ENCODE measurements at places on chromosomes 16 and 17.

DNA sequence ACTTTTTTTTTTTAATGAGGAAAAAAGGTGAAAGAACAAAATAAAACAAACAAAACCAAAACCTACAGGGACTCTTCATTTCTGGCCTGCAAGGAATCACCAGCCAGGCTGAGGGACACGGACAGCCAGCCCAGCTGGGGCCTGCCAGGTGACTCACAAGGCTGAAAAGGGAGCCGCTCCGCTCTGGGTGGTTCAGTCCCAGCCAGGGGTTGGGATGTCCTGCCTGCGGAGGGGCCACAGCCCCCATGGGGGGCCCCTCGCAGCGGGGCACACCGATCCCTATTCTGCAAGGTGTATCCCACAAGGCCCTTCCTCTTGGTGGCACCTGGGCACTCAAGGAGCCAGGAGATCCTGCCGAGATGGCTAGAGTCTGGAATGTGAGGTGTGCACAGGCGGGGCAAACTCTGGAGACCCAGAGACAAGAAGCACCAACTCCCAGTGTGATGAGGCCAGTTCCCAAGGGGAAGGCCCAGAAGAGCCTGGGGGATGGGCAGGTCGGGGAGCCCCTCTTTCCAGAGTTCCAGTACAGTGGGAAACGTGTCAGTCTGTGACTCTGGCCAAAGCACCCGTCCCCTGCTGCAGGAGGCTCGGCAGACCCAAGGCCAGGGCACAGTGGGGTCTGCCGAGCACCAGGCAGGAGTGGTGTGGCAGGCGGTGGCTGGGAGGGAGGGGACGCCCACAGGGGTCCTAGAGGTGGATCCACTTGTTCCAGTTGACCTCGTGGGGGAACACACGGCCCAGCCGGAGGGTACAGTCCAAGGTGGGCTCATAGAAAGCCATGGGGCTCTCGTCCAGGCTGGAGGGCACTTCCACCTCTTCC is 58.9 kb downstream of the IL21R start:
- DNase-seq, result no peak

DNA sequence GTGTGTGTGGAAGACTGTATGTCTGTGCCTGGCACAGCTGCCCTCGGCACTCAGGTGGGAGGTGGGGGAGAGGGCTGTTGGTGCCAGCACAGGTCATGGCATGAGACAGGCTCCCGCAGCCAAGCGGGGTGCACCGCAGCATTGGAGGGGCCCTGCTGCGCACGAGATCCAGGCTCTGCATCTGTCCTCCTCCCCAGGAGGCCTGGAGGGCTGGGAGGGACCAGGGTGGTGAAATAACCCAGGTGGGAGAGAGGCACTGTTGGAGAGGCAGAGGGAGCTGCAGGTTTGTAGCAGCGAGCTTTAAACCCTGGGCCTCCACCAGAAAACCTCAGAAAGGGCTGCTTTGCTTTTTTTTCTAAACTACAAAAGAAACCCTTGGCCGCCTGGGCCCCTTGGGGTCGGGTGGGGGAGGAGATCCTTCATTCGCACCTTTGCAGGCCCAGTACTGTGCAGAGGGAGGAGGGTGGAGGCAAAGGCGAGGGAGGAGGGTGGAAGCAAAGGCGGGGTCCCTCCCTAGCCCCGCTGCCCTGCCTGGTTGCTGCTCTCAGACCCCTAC is 241.7 kb downstream of the SEC14L1 start:
- no peak for DNase-seq

- no peak for DNase-seq
Observed at GRCh38 chr17:8360260-8360659, 16.2 kb downstream of the KRABD2 start.

DNA sequence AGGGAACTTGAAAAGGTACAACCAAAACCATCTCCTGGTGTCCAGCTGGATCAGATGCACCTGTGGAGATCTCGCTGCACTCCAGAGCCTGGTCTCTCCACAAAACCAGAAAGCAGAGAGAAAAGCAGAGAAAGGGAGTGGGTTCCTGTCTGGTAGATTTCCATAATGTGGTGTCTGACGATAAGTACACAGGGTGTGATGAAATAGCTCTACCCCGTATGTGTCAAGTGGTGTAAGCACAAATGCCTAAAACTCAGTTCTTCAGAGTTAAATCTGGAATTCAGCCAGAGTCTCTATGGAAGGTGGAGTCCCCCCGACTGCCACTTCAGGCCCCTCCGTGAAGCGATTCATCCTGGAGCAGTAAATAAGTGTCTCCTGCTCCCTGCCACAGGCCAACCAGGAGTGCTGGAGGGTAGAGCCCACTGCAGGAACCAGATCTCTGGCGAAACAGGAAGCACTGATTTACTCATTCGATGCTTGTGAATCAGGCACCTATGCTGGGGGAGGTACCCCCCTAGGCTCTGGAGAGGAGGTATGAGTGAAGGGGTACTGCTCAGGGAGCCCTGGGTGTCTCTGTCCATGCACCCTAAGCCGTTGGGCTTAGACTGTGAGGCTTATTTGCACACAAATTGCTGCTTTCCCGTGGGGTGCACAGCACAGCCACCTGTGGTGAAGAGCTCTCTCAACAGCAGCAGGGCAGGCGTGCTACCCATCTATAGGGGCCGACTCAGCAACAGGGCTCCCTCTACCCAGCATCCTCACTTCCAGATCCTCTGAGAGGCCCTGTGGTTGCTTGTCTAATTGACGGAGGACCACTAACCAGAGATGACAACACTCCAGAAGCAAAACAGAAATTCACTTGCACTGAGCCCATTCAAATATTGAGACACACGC is 97.1 kb upstream of the MYOCD start:
- no peak for DNase-seq

DNA sequence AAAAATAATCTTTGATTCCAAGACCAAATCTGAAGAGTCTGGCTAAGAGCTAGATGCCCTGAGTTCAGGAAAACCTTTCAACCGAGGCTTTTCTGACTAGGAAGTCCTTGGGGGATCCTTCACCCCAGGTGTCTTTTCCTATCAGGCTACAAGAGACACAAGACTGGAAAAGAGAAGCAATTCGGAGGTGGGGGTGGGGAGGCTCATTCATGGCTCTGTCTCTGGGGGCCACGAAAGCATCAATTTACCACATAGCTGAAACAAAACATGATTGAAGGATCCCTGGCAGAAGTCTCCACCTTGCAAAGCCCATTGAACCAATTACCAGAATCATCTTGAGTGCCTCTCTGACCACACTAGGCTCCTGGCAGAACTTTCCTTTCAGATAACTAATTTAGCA is 239.8 kb upstream of the SALL1 start:
- no peak for DNase-seq

- DNase-seq, result no peak
Observed at GRCh38 chr17:44176257-44176656, 5.8 kb downstream of the ASB16 start.

GRCh38 chr16:68086336-68086841 is 1.2 kb downstream of the NFATC3 start:
- no peak for DNase-seq

- DNase-seq, result no peak
Observed at GRCh38 chr17:9644910-9645751, at the start of gene USP43. USP43 (plus strand) TSS chr17:9645517; CDS start chr17:9645633, 116 bp downstream.

DNA sequence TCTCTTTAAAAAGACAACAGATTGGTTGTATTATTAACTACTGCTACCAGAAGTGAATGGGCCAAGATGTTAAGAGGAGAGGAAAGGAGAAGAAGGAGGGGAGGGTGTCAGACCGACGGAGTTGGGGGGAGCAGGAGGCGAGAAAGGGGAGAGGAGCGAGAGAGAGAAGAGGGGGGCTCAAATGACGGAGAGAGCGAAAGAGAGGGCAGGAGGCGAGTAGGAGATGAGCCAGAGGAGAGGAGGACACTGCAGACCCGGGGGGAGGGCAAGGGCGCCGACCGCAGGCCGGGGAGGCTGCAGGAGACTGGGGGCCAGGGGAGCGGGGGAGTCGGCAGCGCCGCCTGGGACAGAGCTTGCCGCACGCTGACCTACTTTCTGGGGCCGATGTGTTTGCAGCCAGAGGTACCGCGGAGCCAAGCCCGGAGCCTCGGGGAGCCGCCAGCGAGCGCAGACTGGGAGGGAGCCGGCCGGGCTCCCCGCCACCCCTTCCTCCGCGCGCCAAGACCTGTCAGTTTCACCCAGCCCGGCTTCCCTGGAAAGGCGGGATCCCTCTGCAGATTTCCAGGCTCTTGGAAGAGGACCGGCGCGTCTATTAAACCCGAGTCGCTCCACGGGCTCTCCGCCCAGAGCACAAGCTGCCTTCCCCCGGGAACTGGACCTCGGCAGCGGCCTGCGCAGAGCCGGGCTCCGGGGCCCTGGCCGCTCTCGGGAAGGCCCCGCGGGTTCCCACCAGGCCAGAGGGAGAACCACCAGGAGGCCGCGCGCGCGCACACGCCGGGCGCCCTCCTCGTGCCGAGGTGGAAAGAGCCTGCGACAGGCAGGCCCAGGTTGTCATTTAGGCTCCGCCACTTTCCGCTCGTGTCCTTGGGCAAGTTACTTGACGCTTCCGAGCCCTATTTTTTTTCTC is 74.6 kb downstream of the CMC2 start:
- DNase-seq, result no peak

GRCh38 chr17:5705876-5706576 is 121.7 kb upstream of the NLRP1 start:
- no peak for DNase-seq

- DNase-seq, result no peak
Observed at GRCh38 chr16:77840673-77841501, 52.5 kb downstream of the VAT1L start.

- DNase-seq, result no peak
Observed at GRCh38 chr17:72255481-72255880, 134.7 kb downstream of the SOX9 start.

DNA sequence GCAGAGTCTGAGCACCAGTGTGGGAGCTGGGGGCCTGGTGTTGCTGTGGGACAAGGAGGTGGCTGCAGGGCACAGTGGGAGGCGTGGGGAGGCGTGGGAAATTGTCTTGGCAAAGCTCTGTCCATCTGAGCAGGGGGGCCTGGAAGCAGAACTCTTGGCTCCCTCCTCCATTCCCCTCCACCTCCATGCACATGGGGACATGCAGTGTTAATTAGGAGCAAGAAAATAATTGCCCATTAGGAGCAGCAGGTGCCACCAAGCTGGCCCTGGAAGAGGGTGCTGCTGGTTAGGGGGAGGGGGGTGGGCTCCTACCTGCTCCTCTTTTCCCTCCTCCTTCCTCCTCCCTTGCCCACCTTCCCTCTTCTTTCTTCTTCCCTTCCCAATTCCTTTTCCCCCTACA is 4.5 kb downstream of the TTYH2 start:
- DNase-seq, result no peak

DNA sequence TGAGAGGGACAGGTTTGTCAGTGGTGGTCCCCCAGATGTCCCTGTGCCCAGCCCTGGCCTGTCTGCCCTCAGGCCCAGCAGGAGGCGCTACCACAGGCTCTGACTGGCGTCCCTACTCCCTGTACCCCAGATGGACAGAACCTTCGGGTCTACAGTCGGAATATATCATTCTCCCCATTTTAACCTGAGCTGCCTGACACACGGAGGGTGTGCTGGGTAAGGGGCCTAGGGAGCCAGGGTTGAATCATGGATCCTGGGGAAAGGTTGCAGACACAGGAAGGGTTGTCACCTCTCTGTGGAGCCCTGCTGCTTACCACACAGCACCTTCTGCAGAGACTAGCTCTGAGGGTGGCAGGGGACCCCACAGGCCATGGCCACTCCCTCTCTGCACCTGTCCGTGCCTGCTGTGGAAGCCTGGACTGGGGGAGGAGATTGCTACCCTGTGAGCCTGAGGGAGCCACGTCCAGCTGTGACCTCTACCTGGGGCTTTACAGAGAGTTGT is 162.2 kb upstream of the ZNF267 start:
- no peak for DNase-seq

GRCh38 chr16:55853114-55853513 is 20.2 kb upstream of the CES1 start:
- DNase-seq, result no peak

GRCh38 chr16:17691899-17692176 is 221.1 kb upstream of the XYLT1 start:
- no peak for DNase-seq

DNA sequence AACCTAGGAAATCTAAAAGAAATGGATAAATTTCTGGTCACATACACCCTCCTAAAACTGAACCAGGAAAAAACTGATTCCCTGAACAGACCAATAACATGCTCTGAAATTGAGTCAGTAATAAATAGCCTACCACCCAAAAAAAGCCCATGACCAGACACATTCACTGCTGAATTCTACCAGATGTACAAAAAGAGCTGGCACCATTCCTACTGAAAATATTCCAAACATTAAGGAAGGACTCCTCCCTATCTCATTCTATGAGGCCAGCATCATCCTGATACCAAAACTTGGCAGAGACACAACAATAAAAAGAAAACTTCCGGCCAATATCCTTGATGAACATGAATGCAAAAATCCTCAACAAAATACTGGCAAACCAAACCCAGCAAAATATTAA is 52.9 kb downstream of the TTC19 start:
- no peak for DNase-seq

DNA sequence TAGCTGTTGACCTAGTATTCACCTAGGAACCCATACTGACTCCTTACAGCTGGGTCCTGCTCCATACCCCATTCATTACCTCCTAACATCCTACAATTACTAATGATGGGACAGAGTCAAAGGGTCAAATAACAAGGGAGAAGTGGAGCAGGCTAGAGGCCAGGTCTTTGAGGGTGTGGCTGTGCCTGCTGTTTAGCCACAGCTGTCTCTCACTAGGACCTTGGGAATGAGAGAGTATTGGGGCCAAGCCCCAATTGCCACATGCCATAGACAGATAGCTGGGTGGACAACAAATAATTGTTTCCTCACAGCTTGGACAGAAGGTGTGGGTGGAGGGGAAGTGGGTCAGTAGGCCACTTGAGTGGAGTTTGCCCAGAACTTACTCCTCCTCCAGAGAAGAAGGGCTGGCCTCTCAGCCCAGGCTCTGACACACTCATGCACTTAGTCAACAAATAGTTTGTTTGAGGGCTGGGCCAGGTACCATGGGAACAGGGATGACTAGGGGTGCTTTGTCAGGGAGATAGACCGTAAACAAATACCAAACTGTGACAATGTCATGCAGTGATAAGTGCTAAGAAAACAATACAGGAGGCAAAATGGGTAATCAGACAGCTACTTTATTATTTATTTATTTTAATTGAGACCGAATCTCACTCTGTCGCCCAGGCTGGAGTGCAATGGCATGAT is 10.2 kb upstream of the CENPT start:
- DNase-seq, result no peak

DNA sequence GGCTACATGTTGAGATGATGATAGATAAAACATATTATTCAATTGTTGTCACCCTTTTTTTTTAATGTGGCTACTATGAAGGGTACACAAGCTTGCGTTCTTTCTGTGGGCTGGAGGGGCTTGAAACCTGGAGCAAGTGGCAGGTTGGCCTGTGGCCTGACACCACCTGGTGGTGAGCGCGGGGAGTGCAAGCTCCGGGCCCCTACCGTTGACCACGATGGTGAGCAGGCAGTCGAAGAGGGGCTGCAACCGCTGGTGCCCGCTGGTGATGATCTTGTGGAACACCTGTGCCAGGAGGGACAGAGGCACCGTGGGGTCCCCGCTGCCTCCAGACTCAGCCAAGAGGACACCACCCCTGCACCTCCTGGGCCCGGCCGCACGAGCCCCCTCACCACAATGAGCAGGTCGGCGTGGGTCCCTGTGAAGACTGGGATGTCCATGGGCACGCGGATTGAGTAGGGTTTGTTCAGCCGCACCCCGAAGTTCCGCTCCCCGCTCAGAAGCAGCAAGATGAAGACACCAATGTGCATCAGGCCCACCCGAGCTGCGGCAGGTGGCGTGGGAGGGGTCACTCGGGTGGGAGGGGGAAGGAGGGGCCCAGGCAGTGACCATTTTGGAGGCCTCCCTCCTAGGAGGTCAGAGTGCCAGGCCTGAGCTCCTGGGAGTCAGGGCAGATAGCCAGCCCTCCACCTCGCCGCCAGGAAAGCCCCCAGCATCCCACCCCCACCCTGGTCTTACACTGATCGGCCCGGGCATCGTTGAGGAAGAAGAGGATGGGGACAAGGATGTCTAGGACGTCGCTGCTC is 14.4 kb downstream of the HID1 start:
- DNase-seq, result no peak

Data from mesenteric fat pad (tissue), 1 donor.